NCI-H2171 (cell line): ENCODE measurements at places on chromosomes 7 and 10.

DNA sequence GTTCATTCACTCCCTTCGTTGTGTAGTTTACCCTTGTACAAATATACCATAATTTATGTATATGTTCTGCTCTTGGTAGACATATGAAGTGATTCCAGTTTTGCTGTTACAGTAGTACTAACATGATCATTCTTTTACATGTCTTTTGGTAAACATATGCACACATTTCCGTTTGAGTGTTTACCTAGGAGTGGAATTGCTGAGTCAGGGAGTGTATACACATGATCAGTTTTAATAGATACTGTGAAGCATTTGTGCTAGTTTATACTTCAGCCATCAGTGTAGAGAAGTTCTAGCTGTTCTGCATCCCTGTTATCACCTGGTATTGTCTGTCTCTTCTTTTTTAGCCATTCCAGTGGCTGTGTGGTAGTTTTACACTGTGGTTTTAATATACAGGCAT, 34.5 kb upstream of the CYP26C1 start:
- no peak for DNase-seq

DNA sequence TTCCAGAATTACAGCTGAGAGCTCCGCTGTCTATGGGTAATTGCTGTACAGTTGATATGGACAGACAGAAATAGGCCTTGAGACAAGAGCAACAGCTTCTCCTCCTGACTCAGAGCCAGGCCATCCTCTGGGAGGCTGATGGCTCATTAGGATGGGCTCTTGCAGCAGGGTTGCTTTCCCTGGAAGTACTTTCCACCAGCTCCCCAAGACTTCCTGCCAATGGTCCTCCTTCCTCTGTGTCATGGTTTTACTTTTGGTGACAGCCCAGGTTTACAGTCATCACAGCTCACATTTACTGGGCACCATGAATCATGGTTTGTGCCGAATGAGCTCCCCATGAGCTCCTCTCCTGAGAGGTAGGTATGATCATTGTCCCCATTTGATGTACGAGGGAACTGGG, 131.8 kb downstream of the HECW1 start:
- no peak for DNase-seq

DNA sequence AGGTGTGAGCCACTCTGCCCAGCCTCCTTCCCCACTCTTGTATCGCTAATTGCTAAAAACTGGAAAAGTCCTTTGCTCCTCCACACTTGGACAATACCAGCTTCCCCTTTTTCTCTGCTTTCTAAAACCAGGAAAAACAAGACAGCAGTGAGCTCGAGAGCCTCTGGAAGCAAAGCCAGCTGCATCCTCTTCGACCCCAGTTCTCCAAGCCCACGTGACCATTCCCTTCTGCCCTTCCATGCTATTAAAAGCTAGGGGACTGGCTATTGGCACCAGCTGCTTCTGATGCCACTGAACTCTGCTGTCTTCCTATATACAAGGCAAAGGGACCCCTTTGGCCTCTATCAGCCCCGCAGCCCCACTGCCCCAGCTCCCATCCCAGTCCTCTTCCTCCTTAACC, 92.2 kb downstream of the SPDYE5 start:
- DNase-seq = no peak

- DNase-seq = no peak
Measured at GRCh38 chr7:1255817-1256340, 23.2 kb downstream of the UNCX start.

GRCh38 chr7:107125475-107125874, 43.3 kb upstream of the HBP1 start:
- no peak for DNase-seq

GRCh38 chr7:27873981-27874957, 134.3 kb downstream of the TAX1BP1 start:
- DNase-seq = no peak

DNA sequence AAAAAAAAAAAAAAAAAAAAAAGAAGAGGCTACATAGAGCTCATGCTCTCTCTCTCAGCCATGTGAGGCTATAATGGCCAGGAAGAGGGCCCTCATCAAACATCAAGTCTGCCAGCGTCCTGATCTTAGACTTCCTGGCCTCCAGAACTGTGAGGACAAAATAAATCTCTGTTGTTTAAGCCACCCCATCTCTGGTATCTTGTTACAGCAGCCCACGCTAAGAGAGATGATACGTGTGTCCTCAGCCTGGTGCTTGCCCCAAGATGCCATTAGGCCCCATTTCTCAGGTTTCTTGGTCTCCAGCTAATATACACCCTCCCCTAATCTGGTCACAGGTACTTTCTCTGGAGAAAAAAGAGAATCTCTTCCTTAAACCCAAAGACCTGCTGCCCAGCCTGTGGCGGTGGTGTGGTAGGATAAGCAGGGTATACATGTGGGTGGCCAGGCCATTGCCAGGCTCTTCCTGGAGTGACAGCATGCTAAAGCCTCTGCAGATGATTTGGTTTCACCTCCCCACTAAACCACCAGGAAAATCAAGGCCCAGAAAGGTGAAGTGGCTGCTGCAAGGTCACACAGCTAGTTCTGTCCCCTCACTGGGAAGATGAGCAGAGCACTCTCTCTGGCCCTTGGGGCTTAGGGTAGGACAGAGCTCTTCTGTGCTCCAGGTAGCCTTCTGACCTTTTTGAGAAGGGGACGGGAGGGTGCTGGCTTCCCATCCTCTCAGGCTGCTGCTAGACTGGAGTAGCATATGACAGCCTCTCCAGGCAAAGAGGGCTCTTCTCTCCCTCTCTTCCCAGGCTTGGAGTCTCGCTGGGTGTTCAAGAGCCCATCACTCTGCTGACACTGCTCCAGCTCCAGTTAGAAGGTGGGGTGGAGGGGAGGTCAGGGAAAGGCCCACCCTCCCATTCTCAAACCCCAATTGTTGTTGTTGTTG, 5.2 kb downstream of the SPOCK2 start:
- no peak for DNase-seq

DNA sequence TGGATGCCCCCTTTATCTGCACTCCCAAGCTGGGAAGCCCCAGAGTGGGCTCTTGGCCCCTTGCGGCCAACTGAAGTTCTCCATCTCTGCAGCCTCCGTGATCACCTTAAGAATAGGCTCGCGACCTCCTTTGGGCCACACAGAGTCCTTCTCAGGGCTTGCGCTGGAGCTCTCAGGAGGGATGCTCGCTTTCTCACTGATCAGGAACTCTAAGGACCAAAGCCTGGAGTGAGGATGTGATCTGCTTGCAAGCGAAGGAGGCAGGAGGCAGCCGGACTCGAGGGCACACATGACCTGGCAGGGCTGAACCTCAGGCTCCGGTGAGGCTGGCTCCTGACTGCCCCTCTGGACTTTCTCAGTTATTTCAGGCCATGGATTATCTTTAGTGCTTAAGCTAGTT, 192.1 kb upstream of the MKI67 start:
- no peak for DNase-seq
